Umbilical cord (tissue), 2 donors: ENCODE measurements at places on chromosomes 2 and 18. TPM values are rescaled to one million over a fixed set of nuclear protein-coding genes. Genes with fewer than 3 reads are reported as not detected.
A peak's percentile ranks its signal among the peaks of the same experiment; 100 is the strongest.

NAT8 gene
- total RNA-seq, result not detected

DCC gene
- total RNA-seq, result 7.5 TPM

ANKRD29 gene
- total RNA-seq, result 16.9 TPM

MAB21L4 gene
- total RNA-seq, result 1.9 TPM

GRCh38 chr18:79496237-79496977 is 100.7 kb downstream of the NFATC1 start:
- no peak for DNase-seq

- DNase-seq, result no peak
Measured at GRCh38 chr2:11873356-11874154, 127.1 kb downstream of the LPIN1 start.

DNA sequence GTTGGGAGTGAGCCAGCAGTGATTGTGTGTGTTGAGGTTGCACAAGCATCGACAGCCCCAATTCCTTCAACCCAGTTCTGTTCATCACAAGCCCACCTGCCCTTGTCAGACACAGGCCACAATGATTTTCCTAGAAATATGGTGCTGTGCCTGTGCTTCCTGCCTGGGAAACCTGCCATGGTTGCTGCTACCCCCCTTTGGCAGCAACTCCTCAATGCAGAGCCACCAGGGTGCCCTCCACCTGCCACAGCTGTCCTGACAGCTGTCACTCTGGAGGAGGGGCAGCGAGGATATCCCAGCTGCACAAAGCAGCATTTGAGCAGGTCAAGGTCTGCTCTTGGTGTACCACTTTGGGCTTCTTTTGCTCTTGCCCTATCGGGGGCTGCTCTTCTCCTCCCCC is 27.1 kb downstream of the SMIM21 start:
- DNase-seq, result no peak

DNA sequence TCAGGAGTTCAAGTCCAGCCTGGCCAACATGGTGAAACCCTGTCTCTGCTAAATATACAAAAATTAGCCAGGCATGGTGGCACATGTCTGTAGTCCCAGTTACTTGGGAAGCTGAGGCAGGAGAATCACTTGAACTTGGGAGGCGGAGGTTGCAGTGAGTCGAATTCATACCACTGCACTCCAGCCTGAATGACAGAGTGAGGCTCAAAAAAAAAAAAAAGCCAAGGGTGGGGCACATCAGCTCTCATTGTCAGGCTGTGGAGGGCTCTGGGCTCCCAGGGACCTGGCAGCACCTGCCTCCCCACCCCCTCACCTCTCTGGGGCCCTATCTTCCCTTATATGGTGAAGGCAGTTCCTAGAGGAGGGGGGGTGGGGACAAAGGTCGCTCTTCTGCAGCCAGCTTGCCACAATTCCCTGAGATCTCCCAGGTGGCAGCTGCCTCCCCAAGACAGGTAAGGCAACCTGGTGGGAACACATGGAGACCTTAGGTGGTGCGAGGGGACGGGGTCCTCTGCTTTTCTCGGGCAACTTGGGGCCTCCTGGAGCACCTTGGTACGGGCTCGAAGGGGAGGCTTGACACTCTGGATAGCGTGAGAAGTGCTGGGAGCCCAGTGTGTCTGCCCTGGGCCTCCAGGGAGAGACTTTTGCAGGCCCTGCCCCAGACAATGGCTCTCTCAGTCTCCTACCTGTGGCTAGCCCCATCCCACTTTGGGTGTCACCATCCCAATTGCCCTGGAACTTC is at the start of gene VIL1:
Gene VIL1 (plus strand): TSS at position 407 of the 742 bp plus-strand sequence. CDS start 4,656 bp downstream, outside the sequence.
- DNase-seq, result no peak

- DNase-seq, result peak; percentile 35
Measured at GRCh38 chr2:238220892-238221521, 17.5 kb upstream of the ILKAP start.
